Naive thymus-derived CD8-positive, alpha-beta T cell (primary cell): ENCODE measurements at places on chromosomes 2 and 18. TPM values are rescaled to one million over a fixed set of nuclear protein-coding genes. Genes with fewer than 3 reads are reported as not detected.
A peak's percentile ranks its signal among the peaks of the same experiment; 100 is the strongest.

The OSBPL6 gene
- polyA plus RNA-seq: not detected

- H3K36me3 ChIP-seq: no peaks in the 10 kb centered on the region
- H3K27ac ChIP-seq: no peak overlapping the region
- no peak for DNase-seq
- H3K4me1 ChIP-seq: peaks cover 10% of the 10 kb centered on the region
- H3K27me3 ChIP-seq: peaks cover 3% of the 10 kb centered on the region
Measured at GRCh38 chr2:58350484-58350883, 109.4 kb upstream of the FANCL start.

GRCh38 chr2:204046145-204046544 lies 109.6 kb downstream of the ICOS start:
- DNase-seq: no peak
- peaks cover 5% of the 10 kb centered on the region for H3K27me3 ChIP-seq
- no peak overlapping the region for H3K4me3 ChIP-seq
- no peaks in the 10 kb centered on the region for H3K36me3 ChIP-seq

GRCh38 chr2:149587950-149588487 lies 444 bp upstream of the MMADHC start:
- peak overlapping the region; percentile 100 for H3K27ac ChIP-seq
- H3K4me3 ChIP-seq: peak overlapping the region; percentile 97
- DNase-seq: no peak
- peaks cover 21% of the 10 kb centered on the region for H3K4me1 ChIP-seq
- H3K36me3 ChIP-seq: peaks cover 23% of the 10 kb centered on the region

- DNase-seq: no peak
- no peak overlapping the region for H3K27ac ChIP-seq
- H3K36me3 ChIP-seq: no peaks in the 10 kb centered on the region
- H3K4me3 ChIP-seq: no peak overlapping the region
- H3K4me1 ChIP-seq: no peaks in the 10 kb centered on the region
Measured at GRCh38 chr2:47190188-47190881, 35.2 kb upstream of the STPG4 start.

DNA sequence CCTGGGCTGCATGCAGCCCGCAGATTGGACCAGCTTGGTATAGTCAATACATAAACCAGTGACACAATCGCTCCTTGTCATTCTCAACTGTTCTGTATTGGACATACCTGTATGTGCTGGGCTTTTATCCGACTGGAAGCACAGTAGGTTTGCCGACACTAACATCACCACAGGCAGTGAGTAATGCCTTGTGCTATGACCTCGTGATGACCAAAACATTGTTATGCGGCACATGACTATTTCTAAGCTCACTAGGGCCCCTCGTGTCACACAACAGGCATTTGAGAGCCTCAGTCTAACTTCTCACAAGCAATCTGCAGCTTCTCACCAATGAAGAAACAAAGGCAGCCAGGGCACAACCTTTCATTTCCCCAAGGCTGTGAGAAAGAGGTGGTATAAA lies 320.8 kb downstream of the AFF3 start:
- H3K27ac ChIP-seq: no peak overlapping the region
- no peak overlapping the region for H3K4me3 ChIP-seq
- no peaks in the 10 kb centered on the region for H3K36me3 ChIP-seq

GRCh38 chr18:25019931-25020330 lies 332.0 kb downstream of the ZNF521 start:
- H3K4me1 ChIP-seq: no peaks in the 10 kb centered on the region
- no peak overlapping the region for H3K27ac ChIP-seq
- DNase-seq: no peak

DNA sequence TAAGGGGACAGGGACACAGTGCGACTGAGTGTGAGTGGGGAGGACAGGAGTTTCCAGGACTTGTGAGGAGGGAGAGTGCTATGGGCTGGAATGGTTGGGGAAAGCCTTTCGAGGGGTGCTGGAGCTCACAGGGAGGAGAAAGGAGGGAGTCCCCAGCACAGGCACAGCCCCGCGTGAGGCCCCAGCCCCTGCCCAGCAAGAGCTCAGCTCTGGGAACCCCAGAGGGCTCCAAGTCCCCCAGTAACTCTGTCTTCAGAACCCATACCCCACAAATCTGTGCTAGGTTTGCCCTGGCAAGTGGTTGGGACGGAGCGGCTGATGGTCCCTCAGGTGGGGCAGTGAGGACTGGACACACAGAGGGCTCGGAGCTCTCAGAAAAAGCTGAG lies 75.4 kb downstream of the SFXN5 start:
- no peaks in the 10 kb centered on the region for H3K27me3 ChIP-seq
- H3K4me3 ChIP-seq: no peak overlapping the region
- H3K4me1 ChIP-seq: no peaks in the 10 kb centered on the region
- H3K36me3 ChIP-seq: peaks cover 7% of the 10 kb centered on the region
- no peak for DNase-seq

DNA sequence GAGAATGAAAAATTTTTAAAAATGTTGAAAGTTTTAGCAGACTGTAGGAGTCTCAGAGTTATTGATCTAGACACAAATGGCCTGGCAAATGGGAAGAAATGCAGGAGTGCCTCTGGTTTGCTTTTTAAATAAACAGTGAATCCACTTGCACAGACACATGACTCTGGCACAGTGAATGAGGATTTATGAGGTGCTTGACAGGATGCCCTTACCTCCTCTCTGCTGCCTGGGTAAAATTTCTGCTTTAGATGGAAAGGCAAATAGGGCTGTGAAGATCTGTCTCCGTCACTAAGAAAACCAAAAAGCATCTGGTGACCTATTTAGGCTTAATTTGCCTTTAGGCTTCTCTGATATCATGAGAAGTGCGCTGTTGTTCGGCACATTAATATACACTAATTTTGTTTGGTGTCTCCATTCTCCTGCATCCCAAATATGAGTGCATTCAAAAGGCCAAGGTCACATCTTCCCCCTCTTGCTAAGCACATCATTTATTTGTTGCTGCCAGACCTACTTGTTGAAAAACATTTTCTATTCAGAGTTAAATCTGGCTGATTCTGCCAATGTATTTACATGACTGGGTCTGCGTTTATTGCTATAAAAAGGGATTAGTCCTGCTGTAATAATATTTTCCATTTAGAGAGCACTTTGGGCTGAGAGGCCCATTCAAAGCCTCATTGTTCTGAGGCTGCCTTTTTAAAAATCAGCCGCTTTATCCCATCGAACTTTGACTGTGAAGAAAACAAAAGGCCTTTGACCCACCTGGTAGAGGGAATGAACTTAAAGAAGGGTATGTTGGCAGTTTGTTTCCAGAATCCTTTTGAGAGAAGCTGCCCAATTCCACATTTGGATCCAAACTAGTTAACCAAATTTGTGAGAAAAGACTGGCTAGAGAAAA lies 94.9 kb downstream of the RNF152 start:
- H3K4me3 ChIP-seq: no peak overlapping the region
- H3K27me3 ChIP-seq: peaks cover 11% of the 10 kb centered on the region
- H3K27ac ChIP-seq: no peak overlapping the region
- H3K36me3 ChIP-seq: peaks cover 4% of the 10 kb centered on the region
- H3K4me1 ChIP-seq: no peaks in the 10 kb centered on the region

DNA sequence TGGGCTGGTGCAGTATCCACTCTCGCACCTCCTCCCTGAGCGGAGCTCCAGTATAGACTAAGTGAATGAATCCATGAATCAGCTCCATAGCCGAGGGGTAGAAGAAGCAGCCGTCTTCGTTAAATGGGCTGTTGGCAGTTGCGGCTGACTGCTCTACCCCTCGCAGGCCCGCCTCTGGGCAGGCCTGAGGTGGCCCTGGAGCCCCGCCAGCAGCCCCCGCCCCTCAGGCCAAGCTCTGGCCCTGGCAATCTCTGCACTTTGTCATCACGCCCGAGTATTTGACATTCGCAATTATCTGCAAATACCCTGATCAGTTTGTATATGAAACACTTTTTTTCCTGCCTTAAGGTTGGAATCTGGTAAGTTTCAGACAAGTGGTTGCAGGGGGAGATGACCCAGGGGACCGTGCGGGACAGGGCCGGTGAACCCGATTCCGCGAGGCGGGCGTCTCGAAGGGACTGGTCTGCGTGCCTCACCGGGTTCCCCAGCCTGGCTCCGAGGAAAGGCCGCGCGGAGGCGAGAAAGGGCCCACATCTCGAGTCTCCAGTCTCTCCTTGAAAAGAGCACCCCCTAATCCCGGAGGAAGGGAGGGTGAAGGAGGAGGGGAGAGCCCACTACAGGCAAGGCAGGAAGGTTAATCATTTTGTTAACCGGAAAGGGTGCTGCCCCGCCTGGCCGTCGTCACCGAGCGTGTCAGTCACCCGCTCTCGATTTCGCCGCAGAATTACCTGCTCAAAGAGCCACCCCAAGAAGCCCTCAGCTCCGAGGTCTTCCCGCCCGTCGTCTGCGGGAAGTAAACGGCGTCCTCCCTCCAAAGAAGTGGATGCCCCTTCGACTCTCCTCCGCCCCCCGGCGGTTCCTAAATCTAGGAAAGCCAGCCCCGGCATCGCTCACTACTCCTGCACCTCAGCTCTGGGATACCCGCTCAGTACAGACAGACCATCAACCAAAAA lies 11.1 kb upstream of the SATB2 start:
- no peak overlapping the region for H3K27ac ChIP-seq
- no peaks in the 10 kb centered on the region for H3K36me3 ChIP-seq
- peak overlapping the region; percentile 57 for H3K4me3 ChIP-seq

The LAPTM4A gene
- 97.1 TPM for polyA plus RNA-seq

GRCh38 chr2:127594116-127594591 lies 51.8 kb upstream of the GPR17 start:
- no peak overlapping the region for H3K27ac ChIP-seq
- no peaks in the 10 kb centered on the region for H3K27me3 ChIP-seq
- no peaks in the 10 kb centered on the region for H3K36me3 ChIP-seq
- no peaks in the 10 kb centered on the region for H3K4me1 ChIP-seq

The ACKR3 gene
- polyA plus RNA-seq: 4.2 TPM

GRCh38 chr2:46460241-46460921 lies 19.0 kb upstream of the TMEM247 start:
- no peak overlapping the region for H3K27ac ChIP-seq
- peaks cover 6% of the 10 kb centered on the region for H3K4me1 ChIP-seq
- H3K27me3 ChIP-seq: no peaks in the 10 kb centered on the region
- no peaks in the 10 kb centered on the region for H3K36me3 ChIP-seq

The FKBP7 gene
- polyA plus RNA-seq: 2.9 TPM

DNA sequence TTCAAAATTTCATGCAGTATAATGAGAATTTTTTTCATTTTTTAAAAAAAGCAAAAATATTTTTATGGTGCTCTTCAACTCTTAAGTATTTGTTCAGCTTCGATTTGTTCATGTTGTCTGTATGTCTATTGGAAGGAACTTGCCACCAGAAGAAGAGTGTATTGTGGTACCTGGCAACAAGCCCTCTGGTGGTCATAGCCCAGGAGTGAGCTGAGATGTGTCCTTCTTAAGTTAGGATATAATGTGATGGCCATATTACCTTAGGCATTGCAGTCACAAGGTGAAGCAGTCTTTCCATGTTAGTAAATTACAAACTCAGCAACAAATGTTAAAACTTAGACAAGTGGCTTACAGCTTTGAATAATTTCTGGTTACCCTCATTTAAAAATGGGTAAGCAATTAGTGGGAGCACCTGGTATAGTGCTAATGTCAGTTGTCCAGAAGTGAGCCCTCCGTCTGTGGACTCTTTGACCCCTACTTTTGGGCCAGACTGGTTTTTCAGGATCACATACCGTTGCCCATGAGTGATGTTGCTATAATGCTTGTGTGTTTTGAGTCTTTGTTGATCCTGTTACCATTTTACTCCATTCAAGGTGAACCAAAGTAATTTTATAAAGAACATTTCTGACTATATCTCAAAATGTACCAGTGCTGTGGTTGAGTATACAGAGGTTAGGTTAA lies 57.4 kb downstream of the MYO1B start:
- H3K27me3 ChIP-seq: peaks cover 2% of the 10 kb centered on the region
- no peak overlapping the region for H3K27ac ChIP-seq
- peak; percentile 6 for DNase-seq
- no peaks in the 10 kb centered on the region for H3K4me1 ChIP-seq
- no peak overlapping the region for H3K4me3 ChIP-seq

DNA sequence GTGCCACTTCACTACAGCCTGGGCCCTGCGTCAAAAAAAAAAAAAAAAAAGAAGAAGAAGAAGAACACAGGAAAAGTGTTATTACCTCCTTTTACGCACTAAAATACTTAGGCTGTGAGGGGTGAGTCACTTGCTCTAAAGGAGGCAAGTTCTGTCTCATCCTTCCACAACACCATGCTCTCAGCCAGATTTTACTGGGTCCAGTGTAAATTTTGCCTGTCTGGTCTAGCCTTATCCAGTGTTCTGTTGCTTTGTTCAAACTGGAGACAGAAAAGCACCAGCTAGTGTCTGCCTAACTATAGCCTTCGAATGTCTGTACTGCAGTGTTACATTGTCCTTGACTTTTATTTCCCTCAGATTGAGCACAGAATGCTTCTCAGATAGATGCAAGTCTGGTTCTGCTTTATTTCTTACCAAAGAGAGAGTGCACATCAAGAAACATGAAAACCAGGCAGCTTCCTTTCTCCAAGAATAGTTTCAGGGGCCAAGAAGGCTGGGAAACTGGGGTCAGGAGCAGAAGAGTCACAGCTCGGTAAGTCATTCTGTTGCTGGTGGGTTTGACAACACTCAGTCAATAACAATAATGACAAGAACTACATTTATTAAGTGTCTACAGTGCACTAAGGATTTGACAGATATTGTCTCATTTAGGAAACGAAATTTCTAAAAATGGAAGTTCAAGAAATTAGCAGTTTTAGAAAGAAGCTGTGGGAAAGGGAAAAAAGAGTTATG lies 3.1 kb upstream of the MSGN1 start:
- H3K27me3 ChIP-seq: peaks cover 34% of the 10 kb centered on the region
- no peaks in the 10 kb centered on the region for H3K36me3 ChIP-seq
- H3K27ac ChIP-seq: no peak overlapping the region

DNA sequence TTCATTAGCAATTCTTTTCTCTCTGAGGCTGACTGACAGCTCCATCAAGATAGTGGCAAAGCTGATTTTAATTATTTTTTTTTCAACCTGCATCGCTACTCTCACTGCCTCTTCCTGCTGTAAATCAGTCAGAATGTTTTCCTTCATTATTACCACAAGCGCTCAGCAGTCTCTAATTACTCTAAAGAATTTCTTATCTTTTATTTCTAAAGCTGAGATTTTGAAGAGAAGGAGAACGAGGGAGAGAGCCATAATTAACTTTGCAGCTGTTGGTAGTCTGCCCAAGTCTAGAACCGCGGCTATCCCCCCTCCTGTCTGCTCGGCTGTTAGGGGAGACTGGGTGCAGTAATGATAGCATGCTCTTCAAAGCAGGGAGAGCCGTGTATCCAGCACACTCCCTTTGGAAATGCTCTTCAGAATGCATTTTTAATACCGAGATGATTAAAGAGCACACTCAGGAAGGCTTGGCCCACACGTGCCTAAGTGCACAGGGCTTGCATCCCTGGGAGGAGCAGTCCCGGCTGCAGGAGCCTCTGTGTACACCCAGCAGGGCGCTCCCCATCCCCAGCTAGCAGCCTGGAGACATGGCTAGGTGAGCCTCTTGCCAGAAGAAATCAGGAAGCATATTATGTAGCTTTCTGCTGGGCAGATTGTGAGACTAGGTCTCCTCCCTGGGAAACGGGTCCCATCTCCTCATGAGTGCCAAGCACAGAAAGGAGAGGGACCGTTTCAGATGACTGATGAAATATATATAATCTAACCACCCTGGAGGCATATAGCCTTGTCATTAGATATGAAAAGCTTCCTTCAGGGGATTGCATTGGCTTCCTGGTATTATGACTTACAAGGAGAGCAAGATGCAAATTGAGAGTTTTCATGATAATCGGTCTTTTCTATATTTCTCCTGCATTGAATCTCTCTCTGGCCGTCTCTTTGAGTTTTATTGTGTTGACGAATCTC lies 555.2 kb downstream of the CMPK2 start:
- no peak for DNase-seq
- H3K36me3 ChIP-seq: no peaks in the 10 kb centered on the region
- no peak overlapping the region for H3K27ac ChIP-seq
- no peak overlapping the region for H3K4me3 ChIP-seq
- H3K4me1 ChIP-seq: no peaks in the 10 kb centered on the region
- no peaks in the 10 kb centered on the region for H3K27me3 ChIP-seq

GRCh38 chr2:163641986-163642385 lies 93.8 kb downstream of the FIGN start:
- no peaks in the 10 kb centered on the region for H3K27me3 ChIP-seq
- no peaks in the 10 kb centered on the region for H3K4me1 ChIP-seq
- H3K36me3 ChIP-seq: no peaks in the 10 kb centered on the region
- no peak for DNase-seq
